ENCODE measurements at places on chromosomes 4 and X. TPM values are rescaled to one million over a fixed set of nuclear protein-coding genes. Genes with fewer than 3 reads are reported as not detected.

The TLR10 gene
- total RNA-seq: not detected

DNA sequence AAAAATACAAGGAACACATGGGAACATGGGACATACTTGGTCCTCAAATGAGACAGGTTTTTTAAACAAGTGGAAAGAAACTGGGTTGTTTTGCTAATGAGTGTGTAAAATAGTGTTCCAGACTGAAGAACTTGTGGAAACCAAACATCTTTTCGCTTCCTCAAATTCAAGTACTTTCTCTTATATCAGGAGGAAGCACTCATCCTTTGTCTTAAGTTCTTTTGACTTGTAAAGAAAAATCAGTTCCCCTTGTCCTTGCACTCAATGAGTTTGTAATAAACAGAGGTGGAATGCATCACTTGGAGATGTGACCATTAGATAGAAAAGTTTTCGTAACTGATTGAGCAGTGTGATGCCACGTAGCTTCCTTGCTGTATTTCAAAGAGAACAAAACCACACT is 101.1 kb downstream of the PHOX2B start:
- peaks cover 13% of the 10 kb centered on the region for H3K36me3 ChIP-seq
- H3K27ac ChIP-seq: no peak overlapping the region
- peaks cover 69% of the 10 kb centered on the region for H3K4me1 ChIP-seq
- no peak for DNase-seq

The CXCL3 gene
- 0.47 TPM for total RNA-seq

- peaks cover 7% of the 10 kb centered on the region for H3K27me3 ChIP-seq
- DNase-seq: no peak
- H3K36me3 ChIP-seq: no peaks in the 10 kb centered on the region
- peaks cover 36% of the 10 kb centered on the region for H3K4me1 ChIP-seq
- no peak overlapping the region for H3K4me3 ChIP-seq
Observed at GRCh38 chr4:1042352-1043055, 31.1 kb downstream of the FGFRL1 start.

The FHDC1 gene
- total RNA-seq: 0.44 TPM
